ENCODE measurements at places on chromosomes 6 and 20.

- DNase-seq = peak; percentile 11
These were observed 130.4 kb upstream of the RPS6KA2 start for GRCh38 chr6:166757232-166758135.

GRCh38 chr6:53837865-53838769 is 43.3 kb downstream of the LRRC1 start:
- DNase-seq = no peak

GRCh38 chr20:32535953-32536823 is 48.9 kb downstream of the NOL4L start:
- DNase-seq = no peak

DNA sequence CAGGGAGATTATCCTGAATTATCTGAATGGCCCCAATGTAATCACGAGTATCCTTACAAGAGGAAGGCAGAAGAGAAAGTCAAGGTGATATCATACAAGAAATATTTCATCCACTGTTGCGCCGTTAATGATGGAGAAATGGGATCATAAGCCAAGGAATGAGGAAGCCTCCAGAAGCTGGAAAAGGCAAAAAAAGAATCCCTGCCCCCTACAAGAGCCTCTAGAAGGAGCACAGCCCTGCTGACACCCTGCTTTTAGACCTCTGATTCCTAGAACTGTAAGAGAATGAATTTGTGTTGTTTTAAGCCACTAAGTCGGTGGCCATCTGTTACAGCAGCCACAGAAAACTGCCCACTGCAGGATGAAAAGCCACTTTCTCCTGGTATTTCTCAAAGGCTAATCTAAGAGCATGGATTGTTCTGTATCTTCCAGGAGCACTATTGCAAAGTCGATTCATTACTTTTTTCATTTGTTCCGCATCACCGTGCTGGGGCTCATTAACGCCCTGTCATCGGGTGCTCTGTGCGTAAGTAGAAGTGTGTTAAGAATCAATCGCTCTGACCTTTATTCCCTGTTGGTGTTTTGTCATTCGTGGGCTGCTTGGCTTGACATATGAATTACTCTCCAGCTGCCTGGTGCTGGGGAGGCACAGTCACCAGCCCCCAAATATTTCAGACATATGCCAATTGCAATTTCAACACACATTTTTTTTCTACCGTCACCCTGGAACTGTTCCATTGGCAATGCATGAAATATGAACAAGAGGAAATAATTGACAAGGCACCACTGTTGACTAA is 117.0 kb downstream of the PCSK2 start:
- no peak for DNase-seq

DNA sequence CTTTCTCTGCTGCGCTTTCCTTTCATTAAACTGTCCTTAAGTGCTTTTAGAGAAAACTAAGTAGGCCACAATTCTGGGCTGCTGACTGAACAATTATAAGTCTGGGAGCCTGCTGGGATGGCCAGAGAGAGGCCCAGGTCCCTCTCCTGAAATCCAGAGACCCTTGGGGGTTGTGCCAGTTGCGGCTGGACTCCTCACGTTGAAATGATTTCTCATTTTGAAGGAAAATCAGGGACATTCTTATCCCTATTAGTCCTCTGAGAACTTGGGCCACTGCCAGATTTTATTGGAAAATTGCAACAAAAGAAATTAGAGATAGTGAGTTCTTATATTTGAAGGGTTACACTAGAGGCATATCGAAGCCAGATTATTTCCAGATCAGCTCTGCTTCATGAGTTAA is 145.1 kb downstream of the CLIC5 start:
- no peak for DNase-seq
